ENCODE measurements at places on chromosomes 12 and 14.

DNA sequence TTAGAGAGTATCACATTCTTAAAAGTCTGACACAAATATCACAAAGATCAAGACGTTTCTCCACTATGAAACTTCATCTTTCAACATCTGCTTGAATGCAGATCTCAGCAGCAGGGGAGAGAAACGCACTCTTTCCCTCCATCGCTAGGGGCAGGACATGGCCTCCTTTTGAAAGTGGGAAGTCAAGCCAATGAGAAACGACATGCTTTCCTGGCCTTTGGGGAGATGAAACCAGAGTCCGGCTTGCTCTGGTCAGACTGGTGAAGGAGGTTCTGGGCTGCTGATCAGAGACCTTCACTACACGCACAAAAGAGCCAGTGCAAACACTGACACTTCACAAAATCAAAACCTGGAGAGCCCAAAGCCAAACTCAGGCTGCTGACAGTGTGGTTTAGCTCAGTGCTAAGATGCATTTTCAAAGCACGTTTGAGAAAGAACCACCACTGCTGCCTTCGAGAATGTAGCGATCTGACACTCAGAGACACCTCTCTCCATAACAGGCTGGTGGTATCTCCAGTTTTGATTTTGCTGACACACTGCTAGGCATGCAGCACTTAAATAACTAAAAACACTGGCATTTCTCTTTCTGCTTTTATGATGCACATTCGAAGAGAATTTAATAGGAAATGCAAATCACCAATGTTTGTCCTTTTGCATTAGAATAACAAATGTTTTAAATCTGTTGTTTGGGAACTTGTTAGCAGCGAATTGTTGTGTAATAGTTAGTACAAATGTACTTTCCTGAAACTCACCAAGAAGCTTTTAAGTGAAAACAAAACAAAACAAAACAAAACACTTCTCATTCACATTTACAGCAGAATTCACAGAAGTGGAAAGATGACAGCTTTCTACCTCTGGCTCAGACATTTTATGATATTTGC, 93.9 kb upstream of the OVCH1 start:
- no peak for DNase-seq

DNA sequence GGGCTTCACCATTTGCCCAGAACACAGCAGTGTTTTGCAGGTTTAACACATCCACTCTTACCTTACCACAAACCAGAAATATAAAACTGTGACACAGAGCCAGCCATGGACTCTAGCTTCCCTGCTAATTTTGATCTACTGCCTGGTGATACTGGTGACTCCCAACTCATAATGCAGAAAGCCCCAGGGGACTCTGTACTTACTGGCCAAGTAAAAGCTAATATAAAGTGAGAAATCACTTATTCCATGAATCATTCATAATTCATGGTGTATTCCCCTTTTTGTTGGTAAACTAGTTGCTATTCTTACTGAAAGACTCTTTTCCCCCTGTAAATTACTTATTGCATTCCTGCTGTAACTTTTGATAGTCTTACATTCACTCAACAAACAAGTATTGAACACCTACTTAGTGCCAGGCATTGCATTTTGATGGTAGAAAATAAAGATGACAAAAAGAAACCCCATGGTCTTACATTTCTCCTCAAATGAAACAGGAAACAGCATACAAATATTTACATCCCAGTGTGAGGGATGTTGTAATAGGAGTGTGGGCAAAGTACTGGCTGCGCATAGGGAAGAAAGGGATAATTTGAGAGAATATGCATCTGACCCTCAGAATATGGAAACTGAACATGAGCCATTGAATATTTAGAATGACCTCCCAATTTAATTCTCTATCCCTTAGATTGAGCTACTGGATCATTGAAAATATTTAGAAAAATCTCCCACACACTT, 279.6 kb downstream of the PDZRN4 start:
- DNase-seq, result no peak

- no peak for DNase-seq
Measured at GRCh38 chr12:77893918-77894317, 63.2 kb downstream of the NAV3 start.

- no peak for DNase-seq
Measured at GRCh38 chr14:36619853-36620252, 37.4 kb upstream of the NKX2-8 start.

DNA sequence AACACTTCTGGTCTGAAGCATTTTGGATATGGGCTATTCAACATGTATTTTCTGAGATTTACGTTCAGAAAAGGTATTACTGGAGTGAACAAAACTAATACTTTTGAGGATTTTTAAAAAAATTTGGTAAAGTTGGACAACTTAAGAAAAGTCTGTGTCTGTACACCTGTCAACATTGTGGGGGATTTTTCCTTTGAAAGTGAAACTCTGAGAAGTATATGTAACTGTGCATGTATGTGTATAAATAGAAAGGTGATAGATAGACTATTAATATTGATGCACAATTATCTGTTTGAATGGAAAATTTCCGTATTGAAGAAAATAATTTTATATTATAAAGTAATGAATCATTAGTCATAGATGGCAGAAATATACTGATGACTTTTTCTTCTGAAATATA, 312.8 kb upstream of the MDGA2 start:
- DNase-seq, result no peak

DNA sequence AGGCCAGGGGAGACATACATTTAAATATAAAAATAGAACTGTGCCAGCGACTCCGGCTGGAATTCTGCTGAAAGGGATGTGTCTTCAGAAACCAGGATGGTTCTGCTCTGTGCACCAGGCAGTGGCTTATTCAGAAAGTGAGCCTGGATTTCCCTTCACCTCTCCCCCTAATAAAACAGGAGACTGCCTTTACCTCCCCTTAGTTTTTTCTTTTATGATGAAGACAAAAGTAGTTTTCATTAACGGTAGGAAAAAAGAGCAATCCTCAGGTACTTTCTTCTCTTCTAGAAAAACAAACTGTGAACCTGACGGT, 346 bp downstream of the SLC7A8 start:
- no peak for DNase-seq

- no peak for DNase-seq
Measured at GRCh38 chr14:23115039-23115731, 3.9 kb downstream of the CEBPE start.

- DNase-seq, result no peak
Measured at GRCh38 chr12:76781321-76781720, 17.4 kb downstream of the ZDHHC17 start.

- no peak for DNase-seq
Measured at GRCh38 chr14:77186911-77187648, 5.5 kb downstream of the TMEM63C start.

DNA sequence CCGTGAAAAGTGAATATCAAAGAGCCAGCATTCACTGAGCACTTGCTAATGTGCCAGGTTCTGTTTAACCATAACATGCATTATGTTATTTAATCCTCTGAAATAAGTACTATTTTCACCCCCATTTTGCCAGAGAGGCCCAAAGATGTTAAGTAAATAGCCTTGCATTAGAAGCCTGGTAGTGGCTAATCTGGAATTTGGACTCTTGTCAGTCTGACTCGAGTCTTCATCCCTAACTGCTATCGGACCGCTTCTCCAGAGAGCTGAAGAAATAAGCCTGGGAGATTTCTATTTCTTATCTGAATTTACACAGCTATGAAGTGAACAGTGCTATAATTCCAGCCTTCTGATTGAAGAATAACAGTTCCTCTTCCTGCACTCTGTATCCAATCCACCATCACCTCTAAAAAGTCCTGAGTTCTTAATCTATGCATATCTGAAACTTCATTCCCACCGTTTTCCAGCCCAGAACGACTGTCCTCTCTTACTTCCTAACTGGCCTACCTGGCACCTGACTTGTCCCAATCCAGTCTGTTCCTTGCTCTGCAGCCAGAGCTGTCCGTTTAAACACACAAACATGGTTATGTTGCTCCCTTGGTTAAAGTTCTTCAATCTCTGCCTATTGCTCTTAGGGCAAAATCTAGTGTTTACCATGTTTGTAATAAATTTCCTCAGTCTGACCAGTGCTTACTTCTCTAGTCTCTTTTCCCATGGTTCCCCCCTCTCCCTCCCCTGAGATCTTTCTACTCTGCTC, 2.3 kb downstream of the POLR3B start:
- DNase-seq, result no peak

DNA sequence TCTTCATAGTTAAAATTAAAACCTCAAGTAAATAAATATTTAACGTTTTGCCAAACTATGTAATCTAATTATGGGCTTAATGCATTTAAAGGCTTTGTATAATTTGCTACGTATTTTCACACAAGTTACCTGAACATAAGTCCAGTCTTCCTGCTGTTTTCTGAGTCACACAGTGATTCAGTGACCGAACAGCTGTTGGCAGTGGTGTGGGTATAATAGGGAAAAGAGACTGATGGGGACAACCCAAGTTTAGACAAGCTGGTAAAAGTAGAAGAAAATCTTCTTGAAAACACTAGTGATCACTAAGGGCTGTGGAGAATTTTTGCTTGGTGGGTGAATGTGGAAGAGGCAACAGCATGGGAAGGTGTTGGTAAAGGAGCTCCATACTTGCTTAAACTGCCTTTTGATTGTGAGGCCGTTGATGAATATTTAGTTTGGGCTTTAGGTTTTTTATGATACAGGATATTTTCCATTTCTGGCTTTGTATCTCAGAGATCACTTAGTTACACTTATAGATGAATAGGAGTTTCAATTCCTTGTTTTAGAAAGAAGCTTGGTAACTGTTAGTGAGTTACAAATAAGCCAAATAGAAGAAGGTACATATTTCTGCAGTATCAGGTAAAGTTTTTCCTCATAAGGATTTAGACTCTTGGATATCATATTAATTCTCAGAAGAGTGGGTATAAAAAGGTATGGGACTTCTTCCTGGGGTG, 23.9 kb downstream of the LRRK2 start:
- no peak for DNase-seq

DNA sequence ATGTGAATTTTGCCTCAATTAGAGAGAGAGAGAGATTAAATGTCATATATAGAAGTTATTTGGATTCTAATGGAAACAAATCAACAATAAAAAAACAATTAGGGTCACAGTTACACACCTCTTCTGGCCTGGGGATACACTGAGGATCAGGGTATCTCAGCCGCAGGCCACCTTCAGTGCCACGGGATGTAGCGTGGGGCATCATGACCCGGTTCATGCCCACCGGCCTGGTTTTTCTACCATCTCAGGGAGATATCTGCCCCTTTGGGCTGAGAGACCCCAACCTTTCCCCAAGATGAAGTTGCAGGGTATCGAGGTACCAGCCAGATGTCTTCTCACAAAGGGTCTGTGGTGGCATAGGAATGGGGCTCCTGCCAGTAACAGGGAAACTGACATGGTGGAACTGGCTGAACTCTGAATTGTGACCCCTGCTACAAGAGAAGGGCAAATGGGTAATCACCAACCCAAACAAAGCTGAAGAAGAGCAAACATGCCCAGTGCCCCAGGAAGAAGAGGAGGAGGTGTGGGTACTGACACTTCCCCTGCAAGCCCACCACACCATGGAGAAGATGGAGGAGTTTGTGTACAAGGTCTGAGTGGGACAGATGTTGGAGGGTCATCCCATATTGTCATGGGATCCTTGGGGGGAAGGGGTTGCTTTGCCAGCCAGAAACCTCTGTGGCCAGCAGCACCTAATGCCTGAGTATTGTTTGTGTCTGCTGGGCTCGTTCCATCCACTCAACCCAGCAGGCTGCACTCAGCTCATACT, 19.5 kb downstream of the SERPINA3 start:
- no peak for DNase-seq

GRCh38 chr12:74456431-74456830, 81.2 kb upstream of the ATXN7L3B start:
- DNase-seq, result no peak

DNA sequence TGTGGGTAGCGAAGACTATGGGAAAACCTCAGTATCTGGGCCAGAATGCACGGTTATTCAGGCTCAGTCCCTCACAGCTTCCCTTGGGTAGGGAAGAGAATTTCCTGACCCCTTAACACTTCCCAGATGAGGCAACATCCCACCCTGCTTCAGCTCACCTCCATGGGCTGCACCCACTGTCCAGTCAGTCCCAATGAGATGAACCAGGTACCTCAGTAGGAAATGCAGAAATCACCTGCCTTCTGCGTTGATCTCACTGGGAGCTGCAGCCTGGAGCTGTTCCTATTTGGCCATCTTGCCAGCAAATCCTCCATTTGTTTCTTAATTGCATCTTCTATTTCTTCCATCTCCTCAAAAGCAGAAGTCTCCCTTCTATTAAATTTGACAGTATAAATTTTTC, 104.4 kb downstream of the FOXA1 start:
- DNase-seq, result no peak

DNA sequence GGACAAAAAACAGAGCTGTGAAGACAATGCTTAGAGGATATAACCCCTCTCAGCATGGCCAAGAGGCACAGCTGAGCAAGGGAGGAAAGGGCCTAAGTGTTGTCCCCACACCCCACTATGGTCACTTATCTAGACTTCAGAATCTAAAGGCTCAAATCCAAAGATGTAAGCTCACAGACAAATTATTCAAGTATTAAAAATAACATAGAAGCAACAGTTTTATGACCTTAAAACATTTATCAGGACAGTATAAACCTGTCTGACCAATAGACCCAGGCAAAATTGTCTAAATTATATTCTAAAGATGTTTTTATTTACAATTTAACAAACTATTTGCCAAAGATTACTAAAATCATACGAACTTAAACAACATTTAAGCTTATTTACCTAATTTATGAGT, 28.1 kb upstream of the PRICKLE1 start:
- DNase-seq, result no peak

DNA sequence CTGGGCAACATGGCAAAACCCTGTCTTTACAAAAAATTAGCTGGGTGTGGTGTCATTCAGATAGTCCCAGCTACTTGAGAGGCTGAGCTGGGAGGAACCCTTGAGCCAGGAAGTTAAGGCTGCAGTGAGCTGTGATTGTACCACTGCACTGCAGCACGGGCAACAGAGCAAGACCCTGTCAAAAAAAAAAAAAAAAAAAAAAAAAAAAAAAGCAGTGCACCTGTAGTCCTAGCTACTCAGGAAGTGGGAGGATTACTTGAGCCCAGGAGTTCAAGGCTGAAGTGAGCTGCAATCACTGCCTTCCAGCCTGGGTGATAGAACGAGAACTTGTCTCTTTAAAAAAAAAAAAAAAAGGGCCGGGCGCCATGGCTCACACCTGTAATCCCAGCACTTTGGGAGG, 5.6 kb downstream of the REM2 start:
- no peak for DNase-seq

GRCh38 chr14:20956376-20956976, 1.2 kb downstream of the RNASE2 start:
- no peak for DNase-seq

GRCh38 chr12:122635471-122635870, 67.7 kb downstream of the HCAR2 start:
- no peak for DNase-seq

DNA sequence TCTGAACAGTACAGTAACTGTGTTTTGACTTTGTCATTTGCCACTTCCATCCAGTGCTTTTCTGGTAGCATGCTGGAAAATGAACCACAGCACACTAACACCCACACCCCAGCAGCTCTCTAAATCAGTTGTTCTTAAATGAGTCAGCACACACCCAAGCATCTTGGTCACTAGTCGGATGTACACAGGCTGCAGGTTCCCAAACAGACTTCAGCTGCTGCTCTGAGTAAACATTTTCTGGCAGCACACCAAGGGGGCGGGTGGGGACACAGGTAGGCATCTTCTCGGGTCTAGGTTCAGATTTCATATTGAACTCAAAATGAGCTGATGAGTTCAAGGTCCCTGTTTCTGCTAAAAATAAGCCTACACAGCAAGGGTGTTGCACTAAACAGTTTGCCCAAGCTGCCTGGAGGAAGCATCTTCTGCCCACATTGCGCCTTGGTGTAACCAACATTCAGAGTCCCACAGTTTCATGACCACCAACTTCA, 39.8 kb downstream of the IFNG start:
- DNase-seq, result no peak

Measured in SK-N-DZ (cell line).